ENCODE measurements at places on chromosomes 12 and 14. TPM values are rescaled to one million over a fixed set of nuclear protein-coding genes. Genes with fewer than 3 reads are reported as not detected.

CFL2 gene
- 77.2 TPM for total RNA-seq

DNAI7 gene
- 0.44 TPM for total RNA-seq

ABCD2 gene
- not detected for total RNA-seq

SLC25A29 gene
- total RNA-seq: 22.2 TPM

TAS2R19 gene
- total RNA-seq: 1.9 TPM

BATF gene
- not detected for total RNA-seq

TMEM63C gene
- 8.7 TPM for total RNA-seq

KLRF1 gene
- total RNA-seq: not detected

DNA sequence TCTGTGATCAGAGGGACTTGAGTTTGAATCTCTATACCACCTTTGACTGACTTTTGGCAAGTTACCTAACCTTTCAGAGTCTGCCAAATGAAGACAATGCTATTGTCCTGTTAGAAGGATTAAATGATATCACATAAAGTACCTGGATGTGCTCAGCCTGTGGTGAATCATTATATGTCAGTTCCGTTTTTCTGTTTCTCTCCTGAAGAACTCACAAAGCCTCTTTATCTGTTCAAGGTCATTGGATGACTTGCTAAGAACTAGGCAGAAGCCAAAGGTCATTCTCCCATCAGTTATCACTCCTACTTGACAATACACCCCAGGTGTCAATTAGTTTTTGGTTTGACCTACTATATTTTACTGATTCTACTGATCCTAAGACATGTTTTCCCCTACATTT, 174.6 kb downstream of the CACNA1C start:
- DNase-seq: no peak
- peaks cover 3% of the 10 kb centered on the region for H3K36me3 ChIP-seq
- no peak overlapping the region for H3K4me3 ChIP-seq
- H3K27ac ChIP-seq: no peak overlapping the region
- no peaks in the 10 kb centered on the region for H3K4me1 ChIP-seq
- no peaks in the 10 kb centered on the region for H3K27me3 ChIP-seq

GRCh38 chr12:30461026-30461615, 234.5 kb downstream of the IPO8 start:
- no peak overlapping the region for H3K27ac ChIP-seq
- H3K4me3 ChIP-seq: no peak overlapping the region
- no peak for DNase-seq

GRCh38 chr12:66430106-66430505, 127.8 kb downstream of the HELB start:
- no peaks in the 10 kb centered on the region for H3K36me3 ChIP-seq
- no peak for DNase-seq
- no peak overlapping the region for H3K4me3 ChIP-seq
- H3K27ac ChIP-seq: no peak overlapping the region
- H3K27me3 ChIP-seq: no peaks in the 10 kb centered on the region

DNA sequence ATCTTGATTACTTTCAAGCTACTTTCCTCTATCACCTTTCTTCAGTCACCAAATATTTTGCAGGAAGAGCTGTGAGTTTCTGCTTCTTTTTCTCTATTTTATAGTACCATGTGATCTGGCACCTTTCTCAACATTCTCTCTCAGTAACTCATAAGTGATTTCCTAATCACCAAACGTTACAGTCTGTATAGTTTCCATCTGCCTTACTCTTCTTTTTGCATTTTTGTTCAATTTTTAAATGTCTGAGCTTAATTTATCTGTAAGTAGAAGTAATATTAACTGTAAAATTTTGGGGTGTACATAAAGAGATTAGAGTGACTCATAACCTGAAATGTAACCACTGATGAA, 422.1 kb upstream of the SYT1 start:
- peaks cover 12% of the 10 kb centered on the region for H3K27me3 ChIP-seq
- DNase-seq: no peak
- no peak overlapping the region for H3K27ac ChIP-seq
- no peaks in the 10 kb centered on the region for H3K36me3 ChIP-seq
- H3K4me3 ChIP-seq: no peak overlapping the region

DNA sequence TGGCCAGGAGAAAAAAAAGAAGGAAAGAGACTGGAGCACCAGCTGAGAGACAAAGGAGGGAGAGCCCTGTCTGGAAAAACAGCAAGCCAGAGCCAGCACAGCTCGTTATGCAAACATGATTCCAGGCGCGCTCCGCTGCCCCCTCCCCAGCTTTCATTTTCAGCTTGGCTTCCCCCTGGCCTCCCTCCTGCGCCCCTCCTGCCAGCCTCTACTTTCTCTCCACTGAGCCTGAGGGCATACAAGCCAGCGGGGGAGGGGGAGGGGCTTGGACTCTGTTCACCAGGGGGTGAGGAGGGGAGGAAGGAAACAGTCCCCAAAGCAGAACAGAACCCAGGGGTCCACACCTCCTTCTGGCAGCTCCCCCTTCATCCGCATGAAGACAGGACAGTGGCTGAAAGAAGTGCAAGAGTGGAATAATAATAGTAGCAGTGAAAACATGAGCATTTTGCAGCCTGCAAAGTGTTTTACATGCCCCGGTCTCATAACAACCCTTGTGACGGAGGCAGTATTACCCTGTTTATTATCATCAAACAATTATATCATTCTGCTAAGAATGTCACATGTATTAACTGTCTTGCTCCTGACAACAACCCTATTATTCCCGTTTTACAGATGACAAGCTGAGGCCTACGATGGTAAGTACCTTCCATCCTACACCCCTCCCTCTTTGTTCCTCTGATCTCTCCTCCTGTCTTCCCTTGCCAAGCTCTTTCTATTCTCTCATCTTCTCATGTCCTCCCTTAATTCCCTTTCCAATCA, 24.2 kb downstream of the SMUG1 start:
- H3K27me3 ChIP-seq: peaks cover 41% of the 10 kb centered on the region
- no peak overlapping the region for H3K4me3 ChIP-seq
- DNase-seq: no peak
- no peak overlapping the region for H3K27ac ChIP-seq
- H3K4me1 ChIP-seq: no peaks in the 10 kb centered on the region

DNA sequence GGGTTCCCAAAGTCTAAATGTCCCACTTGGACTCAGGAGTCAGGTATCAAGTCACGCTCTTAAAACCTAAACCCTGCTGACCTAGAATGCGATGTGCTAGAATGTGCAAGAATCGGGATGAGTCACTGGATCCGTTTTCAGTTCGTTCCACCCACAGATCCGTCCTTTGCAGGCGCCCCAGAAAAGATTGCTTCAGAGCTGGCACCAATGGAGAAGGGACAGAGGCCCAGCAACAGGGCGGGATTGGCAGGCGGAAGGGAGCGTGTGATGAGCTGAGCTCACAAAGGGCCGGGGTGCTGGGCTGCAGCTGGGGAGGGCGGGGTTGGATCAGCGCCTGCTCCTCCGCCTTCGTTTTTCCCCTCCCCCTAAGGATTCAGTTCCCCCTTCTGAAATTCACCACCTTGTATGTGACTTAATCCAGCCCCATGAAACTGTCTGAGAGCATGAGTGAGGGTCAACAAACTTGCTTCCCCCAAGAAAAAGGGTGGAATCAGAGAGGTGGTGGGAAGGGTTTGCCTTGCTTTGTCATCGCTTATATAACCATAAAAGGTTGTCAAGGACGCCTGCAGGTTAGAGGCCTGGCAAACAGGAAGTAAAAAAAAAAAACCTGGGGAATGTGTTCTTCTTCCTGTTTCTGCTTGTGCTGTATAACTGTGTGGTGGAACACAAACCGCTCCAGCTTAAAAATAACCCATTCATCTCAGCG, 2.8 kb upstream of the UBC start:
- no peaks in the 10 kb centered on the region for H3K27me3 ChIP-seq
- peak overlapping the region; percentile 99 for H3K4me3 ChIP-seq
- peaks cover 83% of the 10 kb centered on the region for H3K4me1 ChIP-seq
- peaks cover 22% of the 10 kb centered on the region for H3K36me3 ChIP-seq

- DNase-seq: no peak
- H3K4me3 ChIP-seq: no peak overlapping the region
- no peak overlapping the region for H3K27ac ChIP-seq
- H3K27me3 ChIP-seq: no peaks in the 10 kb centered on the region
- no peaks in the 10 kb centered on the region for H3K4me1 ChIP-seq
These were observed 330.9 kb downstream of the FOXG1 start for GRCh38 chr14:29097476-29097875.

DNA sequence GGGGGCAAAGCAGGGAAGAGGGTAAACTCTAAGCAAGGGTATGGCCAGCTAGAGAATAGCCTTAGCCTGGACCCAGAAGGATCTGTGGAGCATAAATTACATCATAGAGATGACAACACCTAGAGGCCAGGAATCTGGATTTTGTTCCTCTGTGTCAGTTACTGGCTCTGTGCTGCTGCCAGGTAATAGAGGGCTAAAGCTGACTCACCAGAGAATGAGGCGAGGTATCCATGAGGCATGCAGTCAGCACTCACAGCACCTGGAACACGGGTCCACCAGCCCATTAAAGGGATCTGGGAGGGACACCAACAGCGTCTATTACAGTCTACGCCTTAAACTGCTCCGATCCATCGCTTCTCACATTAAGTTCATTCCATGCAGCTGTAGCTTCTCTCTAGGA, 74.9 kb upstream of the CMKLR1 start:
- H3K27me3 ChIP-seq: peaks cover 9% of the 10 kb centered on the region
- H3K27ac ChIP-seq: no peak overlapping the region

- H3K4me3 ChIP-seq: no peak overlapping the region
- H3K36me3 ChIP-seq: peaks cover 6% of the 10 kb centered on the region
- H3K27me3 ChIP-seq: no peaks in the 10 kb centered on the region
These were observed 473.0 kb downstream of the PCNX1 start for GRCh38 chr14:71380271-71380670.

DNA sequence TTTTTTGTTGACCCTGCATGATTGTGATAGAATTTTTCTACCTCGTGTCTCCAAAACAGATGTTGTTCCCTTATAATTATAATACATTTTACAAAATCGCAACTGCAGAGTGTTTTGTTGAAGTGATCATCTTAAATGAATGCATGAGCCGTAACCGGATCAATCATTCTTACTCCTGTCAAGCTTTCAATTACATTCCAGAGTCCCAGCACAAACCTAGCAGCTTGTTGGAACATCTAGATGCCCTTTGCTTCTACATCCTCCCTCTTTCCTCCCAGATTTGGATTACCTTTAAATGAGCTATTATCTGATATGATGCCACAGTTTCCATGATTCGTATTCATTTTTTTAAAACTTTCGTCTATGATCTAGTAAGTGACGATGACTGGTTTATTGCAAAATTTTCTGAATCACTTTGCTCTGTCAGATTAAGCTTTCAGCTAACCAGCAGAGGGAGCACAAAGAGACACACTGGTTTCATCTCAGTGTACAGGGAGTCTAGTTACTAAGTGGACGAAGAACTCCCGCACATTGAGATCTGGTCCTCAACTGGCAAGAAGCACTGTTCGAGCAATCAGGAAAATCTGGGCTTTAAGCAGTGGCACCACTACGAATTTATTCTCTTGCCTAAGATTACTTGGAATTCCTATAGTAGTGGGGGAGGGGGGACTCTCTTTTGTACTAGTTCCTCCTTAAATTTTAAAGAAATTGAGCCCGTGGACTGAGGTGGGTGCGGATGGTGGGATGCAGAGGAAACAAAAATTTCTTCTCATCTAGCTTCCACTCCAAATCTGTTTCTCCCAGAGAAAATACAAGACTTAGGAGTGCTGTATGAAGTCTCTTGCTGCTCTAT, 40.9 kb downstream of the TSHR start:
- no peak overlapping the region for H3K4me3 ChIP-seq
- no peak overlapping the region for H3K27ac ChIP-seq
- H3K36me3 ChIP-seq: peaks cover 1% of the 10 kb centered on the region
- H3K4me1 ChIP-seq: peaks cover 7% of the 10 kb centered on the region

- no peaks in the 10 kb centered on the region for H3K27me3 ChIP-seq
- no peaks in the 10 kb centered on the region for H3K36me3 ChIP-seq
- DNase-seq: no peak
- H3K4me1 ChIP-seq: peaks cover 37% of the 10 kb centered on the region
- H3K4me3 ChIP-seq: no peak overlapping the region
These were observed 101.3 kb downstream of the SRGAP1 start for GRCh38 chr12:63945777-63946176.

DNA sequence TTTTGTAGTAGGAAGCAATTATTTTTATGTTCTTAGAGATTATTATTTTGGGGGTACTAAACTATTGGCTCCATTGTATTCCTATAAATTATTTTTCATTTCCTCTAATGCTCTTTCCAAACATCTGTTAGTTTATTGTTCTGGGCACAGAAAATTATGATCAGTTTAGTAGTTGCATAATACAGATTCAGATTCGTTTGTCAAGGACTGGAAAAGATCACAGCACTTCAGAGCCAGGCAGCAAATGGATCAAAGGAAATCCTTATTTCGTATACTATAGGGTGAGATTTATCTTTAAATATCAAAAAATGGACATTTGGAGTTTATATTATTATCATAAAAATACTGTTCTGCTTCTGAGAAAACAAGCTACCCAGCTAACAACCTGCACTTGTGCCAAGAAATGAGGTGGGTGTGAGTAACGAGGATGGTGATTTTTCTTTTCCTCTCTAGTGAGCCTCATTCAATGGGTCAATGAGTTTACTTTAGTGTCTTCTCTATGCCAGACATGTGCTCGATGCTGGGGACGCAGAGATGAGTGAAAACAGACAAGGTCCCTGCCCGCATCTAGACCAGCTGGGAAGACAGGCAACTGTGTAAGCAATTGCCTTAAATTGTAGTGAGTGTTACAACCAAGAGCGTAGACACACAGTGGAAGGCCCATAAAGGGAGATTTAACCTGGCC, 208.6 kb upstream of the PLXNC1 start:
- H3K27ac ChIP-seq: no peak overlapping the region
- peaks cover 6% of the 10 kb centered on the region for H3K36me3 ChIP-seq
- H3K27me3 ChIP-seq: no peaks in the 10 kb centered on the region

All from chondrocyte (in vitro differentiated cells).